ENCODE measurements at places on chromosomes 1 and 21.

- H3K27ac ChIP-seq, result no peak within 1 kb of the TSS
- DNase-seq, result no peak
- peaks cover 2% of the 10 kb centered on the region for H3K36me3 ChIP-seq
- no peak within 1 kb of the TSS for H3K4me3 ChIP-seq
- H3K4me1 ChIP-seq, result peaks cover 9% of the 10 kb centered on the region
Measured at GRCh38 chr1:31576201-31576669, at the start of gene TINAGL1. TSS of gene TINAGL1 (plus strand) at chr1:31576515. CDS start at chr1:31577149, 634 bp downstream.

DNA sequence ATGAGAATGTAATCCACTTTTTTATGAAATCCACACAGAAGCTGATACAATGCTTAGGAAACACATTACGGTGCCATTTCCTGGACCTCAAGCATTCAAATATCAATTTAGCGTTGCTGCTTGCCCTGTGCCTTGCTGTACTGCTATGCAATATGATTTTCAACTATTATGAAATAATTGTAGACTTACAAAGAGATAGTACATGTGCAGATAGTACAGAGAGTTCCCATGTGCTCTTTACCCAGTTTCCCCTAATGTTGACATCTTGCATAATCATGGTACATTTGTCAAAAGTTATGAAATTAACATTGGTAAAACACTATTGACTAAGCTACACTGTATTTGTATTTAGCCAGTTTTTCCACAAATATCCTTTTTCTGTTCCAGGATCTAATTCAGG is 37.7 kb upstream of the PTBP2 start:
- no peak overlapping the region for H3K4me3 ChIP-seq
- peaks cover 18% of the 10 kb centered on the region for H3K27me3 ChIP-seq
- no peak overlapping the region for H3K27ac ChIP-seq
- H3K4me1 ChIP-seq, result peaks cover 2% of the 10 kb centered on the region

GRCh38 chr1:56864430-56864829 is 9.8 kb downstream of the C8A start:
- no peak overlapping the region for H3K4me3 ChIP-seq
- no peak overlapping the region for H3K27ac ChIP-seq
- peaks cover 16% of the 10 kb centered on the region for H3K27me3 ChIP-seq
- no peak for DNase-seq

DNA sequence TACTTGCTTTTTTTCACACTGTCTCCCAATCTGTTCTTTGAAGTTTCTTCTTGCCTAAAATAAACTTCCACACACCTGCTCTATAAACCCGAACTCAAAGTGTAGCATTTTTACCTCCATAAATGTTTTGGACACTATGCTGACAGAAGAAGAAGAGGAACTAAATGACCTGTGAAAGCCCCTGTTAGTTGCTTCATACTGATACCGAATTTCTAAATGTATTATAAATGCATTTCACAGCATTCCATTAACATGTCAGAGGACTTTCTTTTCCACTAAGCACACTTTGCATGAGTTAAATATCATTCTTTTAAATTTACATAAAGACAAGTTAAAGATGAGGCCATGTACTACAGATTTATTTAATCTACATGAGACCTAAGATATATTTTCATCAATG is 281.0 kb downstream of the SMYD3 start:
- no peaks in the 10 kb centered on the region for H3K4me1 ChIP-seq
- no peaks in the 10 kb centered on the region for H3K27me3 ChIP-seq
- DNase-seq, result no peak
- no peak overlapping the region for H3K27ac ChIP-seq
- H3K36me3 ChIP-seq, result peaks cover 2% of the 10 kb centered on the region
- H3K4me3 ChIP-seq, result no peak overlapping the region

DNA sequence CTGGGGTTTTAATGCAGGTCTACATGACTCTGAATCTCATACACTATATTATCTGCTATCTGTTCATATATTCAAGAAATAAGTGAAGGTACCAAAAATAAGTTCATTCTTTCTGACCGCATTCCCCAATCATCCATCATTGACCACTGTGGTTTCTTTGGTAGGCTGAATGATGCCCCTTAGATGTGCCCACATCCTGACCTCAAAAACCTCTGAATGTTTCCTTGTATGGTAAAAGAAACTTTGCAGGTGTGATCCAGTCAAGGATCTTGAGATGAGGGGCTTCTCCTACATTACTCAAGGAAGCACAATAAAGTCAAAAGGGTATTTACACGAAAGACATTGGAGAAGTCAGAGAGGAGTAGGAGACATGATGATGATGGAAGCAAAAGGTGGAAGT is 60.6 kb upstream of the LRRC8B start:
- no peak overlapping the region for H3K4me3 ChIP-seq
- peaks cover 21% of the 10 kb centered on the region for H3K4me1 ChIP-seq
- no peak overlapping the region for H3K27ac ChIP-seq
- peaks cover 10% of the 10 kb centered on the region for H3K36me3 ChIP-seq
- H3K27me3 ChIP-seq, result peaks cover 89% of the 10 kb centered on the region

DNA sequence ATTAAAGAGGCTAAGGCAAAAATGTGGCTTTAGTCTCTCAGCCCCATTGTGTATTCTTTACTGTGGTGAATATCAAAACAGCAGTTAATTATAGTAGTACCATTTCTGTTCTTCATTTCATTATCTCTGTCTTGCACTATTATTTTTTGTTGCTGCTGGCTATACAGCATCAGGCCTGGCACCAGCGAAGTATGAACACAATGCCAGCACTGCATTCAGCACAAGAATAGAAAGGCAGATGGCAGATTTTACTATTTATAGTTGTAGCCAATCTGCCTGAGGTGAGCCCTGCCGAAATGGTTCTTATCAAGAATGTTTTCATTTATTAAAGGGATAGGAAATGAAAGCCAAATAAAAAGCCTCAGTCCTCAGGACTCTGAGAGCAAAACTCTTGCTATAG is 72.1 kb downstream of the GPR52 start:
- no peaks in the 10 kb centered on the region for H3K27me3 ChIP-seq
- no peaks in the 10 kb centered on the region for H3K4me1 ChIP-seq
- H3K36me3 ChIP-seq, result no peaks in the 10 kb centered on the region
- no peak for DNase-seq

- peaks cover 35% of the 10 kb centered on the region for H3K4me1 ChIP-seq
- DNase-seq, result no peak
- H3K36me3 ChIP-seq, result peaks cover 3% of the 10 kb centered on the region
- no peak overlapping the region for H3K27ac ChIP-seq
- H3K27me3 ChIP-seq, result no peaks in the 10 kb centered on the region
Measured at GRCh38 chr1:11985851-11986250, 5.6 kb downstream of the MFN2 start.

DNA sequence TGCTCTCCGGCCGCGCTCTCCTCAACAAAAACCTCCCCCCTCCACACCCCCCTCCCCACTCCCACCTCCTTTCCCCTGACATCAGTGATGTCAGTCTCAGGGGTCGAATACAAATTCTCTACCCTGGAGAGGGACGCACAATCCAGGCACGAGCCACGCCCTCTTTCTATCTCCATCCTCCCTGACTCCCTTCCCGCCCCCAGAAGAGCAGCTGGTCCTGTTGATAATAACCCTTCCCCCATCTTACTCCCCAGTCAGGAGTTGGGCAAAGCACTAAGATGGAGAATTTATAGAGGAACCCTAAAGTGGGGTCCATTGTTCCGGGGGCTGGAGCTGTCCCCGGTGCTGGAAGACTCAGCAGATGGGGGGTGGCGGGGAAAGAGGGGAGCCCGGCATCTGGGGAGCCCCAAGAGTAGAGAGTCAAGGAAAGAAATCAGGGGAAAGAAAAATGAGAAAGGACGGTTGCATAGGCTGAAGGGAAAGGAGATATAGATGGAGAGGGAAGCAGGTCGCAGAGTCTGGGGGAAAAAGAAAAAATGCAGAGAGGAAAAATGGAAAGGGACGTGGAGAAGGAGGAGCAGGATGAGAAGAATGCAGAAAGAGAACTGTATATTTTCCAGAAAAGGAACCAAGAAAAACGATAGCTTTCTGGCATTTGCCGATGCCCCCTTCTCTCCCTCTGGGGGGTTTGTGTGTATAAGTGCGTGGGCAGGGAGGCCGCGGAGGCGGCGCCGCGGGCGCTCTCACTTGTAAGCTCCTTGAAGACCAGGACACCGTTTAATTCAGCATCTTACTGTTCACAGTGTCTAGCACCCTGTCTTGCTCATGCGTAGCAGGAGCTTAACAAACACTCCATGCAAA is at the start of gene CELF3:
Gene CELF3, minus strand, starts transcription at position 33 of the 861 bp plus-strand sequence. CDS start 783 bp downstream, outside the sequence.
- peaks cover 10% of the 10 kb centered on the region for H3K36me3 ChIP-seq
- no peak for DNase-seq
- H3K4me3 ChIP-seq, result peak within 1 kb of the TSS; percentile 63
- peaks cover 22% of the 10 kb centered on the region for H3K4me1 ChIP-seq
- peaks cover 83% of the 10 kb centered on the region for H3K27me3 ChIP-seq

- H3K36me3 ChIP-seq, result no peaks in the 10 kb centered on the region
- no peaks in the 10 kb centered on the region for H3K27me3 ChIP-seq
- no peak overlapping the region for H3K4me3 ChIP-seq
Measured at GRCh38 chr1:27117733-27118439, 37.0 kb downstream of the SLC9A1 start.

- peak overlapping the region; percentile 94 for H3K27ac ChIP-seq
- H3K4me1 ChIP-seq, result peaks cover 44% of the 10 kb centered on the region
- no peak for DNase-seq
- H3K4me3 ChIP-seq, result peak overlapping the region; percentile 87
Measured at GRCh38 chr21:31665397-31665796, 5.9 kb downstream of the SOD1 start.

- H3K4me3 ChIP-seq, result no peak overlapping the region
- H3K36me3 ChIP-seq, result no peaks in the 10 kb centered on the region
- DNase-seq, result no peak
- no peaks in the 10 kb centered on the region for H3K27me3 ChIP-seq
Measured at GRCh38 chr1:69710484-69711189, 142.9 kb downstream of the LRRC7 start.

DNA sequence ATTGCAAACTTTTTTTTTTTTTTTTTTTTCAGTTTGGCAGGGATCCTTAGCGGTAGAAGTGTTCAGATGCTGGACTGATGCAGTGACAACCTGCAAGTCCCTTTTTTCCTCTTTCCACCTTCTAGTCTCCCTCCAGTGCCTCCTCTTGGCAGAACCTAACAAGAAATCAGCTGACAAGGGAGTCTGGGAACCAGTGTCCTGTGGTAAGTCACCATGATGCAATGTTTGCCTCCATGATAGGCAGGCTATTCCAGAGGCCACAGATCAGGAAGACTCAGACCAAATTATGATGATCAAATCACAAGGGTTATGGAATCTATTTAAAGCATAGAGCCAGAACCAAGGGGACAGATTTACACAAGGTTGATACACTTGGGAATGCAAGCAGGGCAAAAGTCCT is 3.0 kb upstream of the CD34 start:
- no peak for DNase-seq
- no peak overlapping the region for H3K4me3 ChIP-seq
- H3K27me3 ChIP-seq, result peaks cover 77% of the 10 kb centered on the region

- H3K27me3 ChIP-seq, result no peaks in the 10 kb centered on the region
- DNase-seq, result no peak
- peak overlapping the region; percentile 0 for H3K27ac ChIP-seq
Measured at GRCh38 chr1:57158604-57158998, 192.8 kb upstream of the C8B start.

- no peak overlapping the region for H3K4me3 ChIP-seq
- H3K36me3 ChIP-seq, result no peaks in the 10 kb centered on the region
- H3K27me3 ChIP-seq, result no peaks in the 10 kb centered on the region
- no peak for DNase-seq
- H3K4me1 ChIP-seq, result no peaks in the 10 kb centered on the region
Measured at GRCh38 chr1:6517435-6517851, 26.0 kb upstream of the PLEKHG5 start.

GRCh38 chr1:181190364-181191035 is 102.0 kb downstream of the IER5 start:
- H3K4me3 ChIP-seq, result peak overlapping the region; percentile 67
- H3K27me3 ChIP-seq, result peaks cover 37% of the 10 kb centered on the region
- H3K4me1 ChIP-seq, result peaks cover 8% of the 10 kb centered on the region
- H3K36me3 ChIP-seq, result peaks cover 5% of the 10 kb centered on the region

- H3K27ac ChIP-seq, result no peak overlapping the region
- peaks cover 2% of the 10 kb centered on the region for H3K36me3 ChIP-seq
- no peak overlapping the region for H3K4me3 ChIP-seq
- H3K27me3 ChIP-seq, result no peaks in the 10 kb centered on the region
- no peak for DNase-seq
- H3K4me1 ChIP-seq, result peaks cover 2% of the 10 kb centered on the region
Measured at GRCh38 chr1:224237119-224237881, 54.3 kb downstream of the DEGS1 start.
